ENCODE measurements at places on chromosomes 12 and 14.
A peak's percentile ranks its signal among the peaks of the same experiment; 100 is the strongest.

- DNase-seq: peak; percentile 94
Measured at GRCh38 chr14:91573894-91574837, 64.1 kb upstream of the PPP4R3A start.

GRCh38 chr14:105499256-105500035 lies 8.4 kb downstream of the TEDC1 start:
- no peak for DNase-seq

DNA sequence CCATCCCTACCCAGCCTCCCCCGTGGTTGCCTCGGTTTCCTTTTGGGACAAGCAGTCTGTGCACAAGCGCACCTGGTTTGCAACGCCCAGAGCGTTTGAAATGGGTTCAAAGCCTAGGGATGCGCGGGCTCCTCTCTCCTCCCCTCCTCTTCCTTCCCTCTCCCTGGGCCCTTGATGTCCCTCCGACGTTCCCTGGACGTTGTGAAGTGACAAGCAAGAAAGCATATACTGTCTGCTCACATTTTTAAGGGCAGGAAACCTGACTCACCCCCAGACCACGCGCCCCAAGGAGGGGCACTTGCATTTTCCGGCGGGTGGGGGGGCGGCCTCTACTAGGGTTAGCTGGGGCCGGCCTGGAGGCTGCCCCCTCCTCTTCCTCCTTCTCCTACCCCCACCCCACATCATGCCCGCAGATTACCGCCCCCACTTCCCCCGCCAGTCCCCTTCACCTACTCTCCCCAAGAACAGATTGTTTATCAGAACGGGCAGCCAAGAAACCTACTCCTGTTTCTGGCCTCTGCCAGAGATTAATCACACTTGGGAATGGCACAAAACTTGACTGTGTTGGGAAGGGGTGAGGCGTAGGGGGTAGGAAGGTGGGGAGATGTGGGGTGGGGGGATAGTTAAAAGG lies 9.5 kb upstream of the IRF2BPL start:
- DNase-seq: peak; percentile 85

GRCh38 chr12:26838888-26839416 lies 6.0 kb upstream of the ITPR2 start:
- DNase-seq: no peak

- DNase-seq: no peak
Measured at GRCh38 chr12:67774983-67775587, 126.5 kb downstream of the DYRK2 start.

GRCh38 chr12:109461049-109461845 lies 15.9 kb downstream of the KCTD10 start:
- DNase-seq: no peak

DNA sequence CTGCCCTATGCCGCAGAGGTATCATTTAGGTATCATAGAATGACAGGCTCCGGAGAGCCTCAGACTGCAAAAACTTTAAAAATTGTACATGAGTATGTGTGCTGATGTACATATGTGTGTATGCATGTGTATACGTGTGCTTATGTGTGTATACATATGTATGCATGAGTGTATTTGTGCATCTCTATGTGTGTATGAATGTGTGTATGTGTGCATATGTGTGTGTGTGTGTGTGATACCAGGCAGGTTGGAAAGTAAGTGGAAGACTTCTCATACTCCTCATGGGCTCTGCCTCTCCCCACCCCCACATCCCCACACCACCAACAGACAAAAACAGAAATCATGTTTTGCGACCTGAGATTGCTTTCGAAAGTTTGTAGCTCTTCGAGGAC lies 621 bp upstream of the TMEM117 start:
- no peak for DNase-seq

DNA sequence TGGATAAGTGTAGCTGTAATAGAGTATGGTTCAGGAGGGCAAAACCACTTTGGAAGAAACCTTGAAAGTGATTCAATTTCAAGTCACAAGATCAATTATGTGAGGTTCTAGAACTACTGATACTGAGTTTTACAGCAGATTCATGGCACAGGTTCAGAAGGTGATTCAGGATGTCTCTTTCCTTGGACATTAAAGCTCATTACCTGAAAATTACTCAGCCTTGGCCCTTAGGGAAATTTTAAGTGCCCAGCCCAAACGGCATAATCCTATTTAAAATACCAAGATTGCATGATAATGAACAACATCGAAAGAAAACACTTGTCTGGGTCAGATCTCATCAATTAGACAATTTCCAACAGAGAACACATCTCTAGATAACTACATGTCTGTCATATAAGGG lies 70.2 kb upstream of the SLC38A2 start:
- no peak for DNase-seq

DNA sequence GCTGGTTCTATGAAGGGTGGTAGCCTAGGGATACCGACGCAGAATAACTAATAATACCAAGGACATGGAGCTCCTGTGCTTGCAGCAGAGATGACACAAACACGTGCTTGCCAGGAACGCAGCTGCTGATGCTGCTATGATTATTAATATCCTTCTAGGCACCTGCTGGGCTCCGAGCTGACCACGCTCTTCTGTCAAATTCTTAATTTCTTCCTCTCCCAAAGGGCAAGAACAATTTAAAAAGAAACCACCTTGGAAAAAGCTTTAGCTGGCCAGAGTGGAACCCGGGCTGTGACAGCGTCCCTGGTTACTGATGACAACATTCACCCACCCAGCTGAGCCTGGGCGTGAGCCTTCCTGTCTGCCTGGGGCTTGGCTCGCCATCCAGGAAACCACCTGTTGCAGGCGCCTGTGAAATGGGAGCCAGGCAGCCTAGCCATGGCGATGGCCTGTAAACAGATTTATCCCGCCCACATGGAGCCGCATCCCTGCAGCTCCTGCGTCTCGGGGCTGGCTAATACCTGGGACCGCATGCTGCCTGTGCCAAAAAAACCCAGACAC lies 28.8 kb downstream of the CLMN start:
- DNase-seq: no peak

- DNase-seq: no peak
Measured at GRCh38 chr14:84090837-84091236, 1439.1 kb upstream of the FLRT2 start.

- no peak for DNase-seq
Measured at GRCh38 chr14:85619851-85620250, 89.9 kb downstream of the FLRT2 start.

- DNase-seq: no peak
Measured at GRCh38 chr12:15276088-15276698, 46.1 kb upstream of the PTPRO start.

DNA sequence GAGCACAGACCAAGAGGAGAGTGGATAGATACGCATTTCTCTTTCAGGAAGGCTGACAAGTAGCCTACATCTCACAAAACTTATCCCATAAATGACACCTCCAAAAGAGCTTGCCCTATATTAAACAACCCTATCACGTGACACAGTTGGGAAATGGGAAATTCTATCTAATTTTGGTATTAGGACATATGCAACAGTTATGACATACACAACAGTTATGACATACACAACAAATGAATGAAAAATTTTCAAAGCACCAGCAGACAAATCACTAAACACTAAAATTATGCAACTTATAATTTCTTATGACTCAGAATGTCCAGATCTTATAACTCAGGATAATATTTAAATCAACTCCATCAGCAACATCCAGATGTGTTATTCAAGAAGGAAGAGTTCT lies 54.1 kb downstream of the DUSP16 start:
- DNase-seq: no peak

GRCh38 chr14:86481104-86481503 lies 951.2 kb downstream of the FLRT2 start:
- no peak for DNase-seq

- DNase-seq: no peak
Measured at GRCh38 chr12:66915306-66915904, 236.5 kb upstream of the GRIP1 start.

DNA sequence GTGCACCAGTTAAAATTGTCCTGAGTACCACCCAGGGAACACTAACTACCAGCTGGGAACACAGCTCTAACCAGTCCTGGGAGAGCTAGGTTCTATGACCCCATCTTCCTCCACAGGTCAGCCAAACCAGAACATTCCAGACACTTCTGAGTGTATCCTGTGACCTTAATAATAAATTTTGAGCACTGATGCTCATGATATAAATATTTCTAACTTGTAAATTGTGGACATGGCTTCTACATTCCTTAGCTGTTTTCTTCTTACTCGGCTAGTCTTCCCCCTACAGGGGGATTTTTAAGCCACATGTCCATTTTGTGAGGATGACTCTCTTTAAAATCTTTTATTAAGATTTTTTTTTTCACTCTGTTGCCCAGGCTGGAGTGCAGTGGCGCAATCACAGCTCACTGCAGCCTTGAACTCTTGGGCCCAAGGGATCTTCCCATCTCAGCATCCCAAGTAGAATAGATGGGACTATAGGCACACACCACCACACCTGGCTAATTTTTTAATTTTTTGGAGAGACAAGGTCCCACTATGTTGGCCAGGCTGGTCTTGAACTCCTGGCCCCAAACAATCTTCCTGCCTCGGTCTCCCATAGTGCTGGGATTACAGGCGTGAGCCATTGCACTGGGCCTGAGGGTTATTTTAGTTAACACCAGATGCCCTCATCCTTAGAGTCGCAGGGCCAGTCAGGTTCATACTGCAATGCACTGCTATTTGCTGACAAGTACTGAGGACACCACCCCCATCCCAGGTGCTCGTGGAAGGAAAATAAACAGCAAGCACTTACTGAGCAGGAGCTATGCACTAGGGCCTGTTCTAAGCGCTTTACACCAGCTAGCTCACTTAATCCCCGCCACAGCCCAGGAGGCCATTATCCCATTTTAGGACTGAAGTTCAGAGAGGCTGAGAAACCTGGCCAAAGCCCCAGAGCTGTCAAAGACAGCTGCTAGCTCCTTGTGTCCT lies 142.6 kb upstream of the NCOR2 start:
- no peak for DNase-seq

DNA sequence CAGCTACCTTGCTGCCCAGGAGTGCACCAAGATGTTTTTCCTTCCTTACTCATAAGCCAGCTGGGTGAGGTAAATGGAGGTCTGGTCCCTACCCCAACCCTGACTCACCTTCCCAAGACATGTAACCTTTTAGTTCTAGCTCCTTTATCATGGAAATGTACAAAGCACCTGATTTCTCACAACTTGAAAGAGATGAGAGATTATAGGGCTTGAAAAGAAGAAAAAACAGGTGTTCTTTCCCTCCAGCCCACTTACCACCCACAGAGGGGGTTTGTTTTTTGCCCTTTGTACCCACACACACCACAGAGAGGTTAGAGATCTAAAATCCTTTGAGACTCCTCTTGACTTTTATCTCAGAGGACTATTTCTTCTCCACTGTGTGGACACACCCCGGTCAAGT lies 21.1 kb downstream of the PLXNC1 start:
- no peak for DNase-seq

GRCh38 chr12:50185301-50185895 lies 18.2 kb upstream of the CERS5 start:
- no peak for DNase-seq

Measured in activated effector memory CD4-positive, alpha-beta T cell treated with anti-CD3 and anti-CD28 coated beads, Interleukin-2, amount 50 U/mL, for 16 hours (primary cell).